SK-N-SH (cell line): ENCODE measurements at places on chromosomes 1 and 21.

- peak; percentile 43 for DNase-seq
These were observed 43.2 kb downstream of the C1orf198 start for GRCh38 chr1:230824919-230825721.

GRCh38 chr21:24844671-24845070, 762.6 kb downstream of the MRPL39 start:
- peak; percentile 40 for DNase-seq

DNA sequence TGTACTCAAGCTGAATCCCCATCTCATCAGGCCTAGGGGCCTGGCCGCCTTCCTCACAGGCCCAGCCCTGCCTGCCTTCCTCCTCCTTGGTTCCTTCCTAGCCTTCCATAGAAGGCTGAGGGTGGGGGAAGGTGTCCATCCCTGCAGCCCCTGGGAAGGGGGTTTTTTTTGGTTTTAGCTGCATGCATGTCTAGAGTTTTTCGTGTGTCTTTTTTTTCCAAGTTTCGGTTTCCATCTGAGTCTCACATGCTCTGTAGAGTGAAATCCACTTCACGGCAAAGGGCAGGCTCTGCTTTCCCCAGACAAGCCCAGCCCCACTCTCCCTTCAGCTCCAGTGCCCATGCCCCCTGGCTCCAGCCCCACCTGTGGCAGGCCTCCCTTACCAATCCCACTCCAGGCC, 32.1 kb downstream of the GRHL3 start:
- no peak for DNase-seq

- no peak for DNase-seq
These were observed 92.6 kb upstream of the NGF start for GRCh38 chr1:115430441-115431158.

DNA sequence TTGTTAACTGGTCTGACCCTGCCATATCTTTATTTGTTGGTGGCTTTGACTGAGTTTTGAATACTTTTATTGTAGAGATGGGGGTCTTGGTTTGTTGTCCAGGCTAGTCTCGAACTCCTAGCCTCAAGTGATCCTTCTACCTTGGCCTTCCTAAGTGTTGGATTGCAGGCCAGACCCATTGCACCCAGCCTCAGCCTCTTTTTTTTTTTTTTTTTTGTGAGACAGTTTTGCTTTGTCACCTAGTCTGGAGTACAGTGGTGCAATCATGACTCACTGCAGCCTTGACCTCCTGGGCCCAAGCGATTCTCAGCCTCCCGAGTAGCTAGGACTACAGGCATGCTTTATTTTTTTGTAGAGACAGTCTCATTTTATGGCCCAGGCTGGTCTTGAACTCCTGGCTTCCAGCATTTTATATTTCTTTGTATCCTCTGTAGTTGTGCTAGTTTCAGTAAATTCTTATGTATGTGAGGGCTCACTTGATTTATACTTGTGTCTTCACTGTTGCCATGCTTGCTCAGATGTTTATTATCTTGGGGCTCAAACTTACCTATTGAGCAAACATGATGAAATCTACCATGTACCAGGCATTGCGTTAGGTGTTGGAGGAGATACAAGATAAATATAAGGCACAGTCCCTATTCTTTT, 24.1 kb downstream of the THRAP3 start:
- no peak for DNase-seq

GRCh38 chr21:37106998-37107397, 33.9 kb downstream of the TTC3 start:
- no peak for DNase-seq

GRCh38 chr21:37028570-37028969, 22.1 kb downstream of the RIPPLY3 start:
- DNase-seq, result no peak

DNA sequence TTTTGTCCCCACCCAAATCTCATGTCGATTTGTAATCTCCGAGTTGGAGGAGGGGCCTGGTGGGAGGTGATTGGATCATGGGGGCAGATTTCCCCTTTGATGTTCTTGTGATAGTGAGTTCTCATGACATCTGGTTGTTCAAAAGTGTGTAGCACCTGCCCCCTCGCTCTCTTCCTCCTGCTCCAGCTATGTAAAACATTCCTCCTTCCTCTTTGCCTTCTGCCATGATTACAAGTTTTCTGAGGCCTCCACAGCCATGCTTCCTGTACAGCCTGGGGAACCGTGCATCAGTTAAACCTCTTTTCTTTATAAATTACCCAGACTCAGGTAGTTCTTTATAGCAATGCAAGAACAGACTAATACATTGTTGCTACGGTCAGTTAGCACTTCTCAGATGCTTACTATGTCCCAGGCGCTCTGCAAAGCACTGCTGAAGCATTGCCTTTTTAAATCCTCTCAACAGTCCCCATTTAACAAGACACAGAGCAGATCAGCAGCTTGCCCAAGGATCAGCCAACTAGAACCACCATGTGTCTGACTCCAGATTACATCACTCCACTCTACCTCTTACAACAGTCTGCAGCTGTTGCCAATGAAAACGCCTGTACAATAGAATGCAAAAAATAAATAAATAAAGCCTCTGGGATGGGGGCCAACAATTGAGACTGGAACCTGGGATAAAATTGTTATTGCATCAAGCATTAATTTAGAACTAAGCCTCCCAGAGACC, 52.4 kb upstream of the USP1 start:
- DNase-seq, result peak; percentile 80

GRCh38 chr21:29719521-29719920, 220.3 kb downstream of the GRIK1 start:
- peak; percentile 10 for DNase-seq
